Mesothelial cell of epicardium (in vitro differentiated cells): ENCODE measurements at places on chromosomes 16 and 17. TPM values are rescaled to one million over a fixed set of nuclear protein-coding genes. Genes with fewer than 3 reads are reported as not detected.

DNA sequence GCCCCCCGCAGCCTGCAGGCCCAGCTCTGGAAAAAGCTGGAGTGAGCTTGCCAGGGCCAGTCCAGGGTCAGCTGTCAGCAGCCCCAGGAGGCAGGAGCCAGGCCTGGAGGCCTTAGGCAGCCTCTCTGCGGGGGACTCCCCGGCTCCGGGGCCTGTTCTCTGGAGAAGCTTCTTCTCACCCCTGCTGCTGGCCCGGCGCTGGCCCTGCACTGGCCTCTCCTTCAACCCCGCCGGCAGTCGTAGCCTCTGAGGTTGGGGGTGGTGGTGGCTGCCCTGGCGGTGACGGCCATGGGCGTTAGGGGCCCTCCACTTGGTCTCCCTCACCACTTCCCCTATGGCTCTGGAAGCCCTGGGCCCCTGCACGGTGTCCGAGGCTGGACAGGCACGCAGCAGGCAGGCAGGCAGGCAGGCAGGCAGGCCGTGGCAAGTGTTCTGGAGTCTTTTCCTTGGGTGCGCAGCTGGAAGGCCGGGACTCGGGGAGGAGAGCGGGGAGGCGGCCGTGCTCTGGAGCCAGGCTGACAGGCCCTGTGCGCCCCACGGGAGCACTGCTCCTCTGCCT lies 2.1 kb downstream of the FOXF1 start:
- DNase-seq: no peak
- peak overlapping the region; percentile 51 for H3K4me3 ChIP-seq
- peaks cover 90% of the 10 kb centered on the region for H3K27me3 ChIP-seq
- peaks cover 17% of the 10 kb centered on the region for H3K4me1 ChIP-seq

DNA sequence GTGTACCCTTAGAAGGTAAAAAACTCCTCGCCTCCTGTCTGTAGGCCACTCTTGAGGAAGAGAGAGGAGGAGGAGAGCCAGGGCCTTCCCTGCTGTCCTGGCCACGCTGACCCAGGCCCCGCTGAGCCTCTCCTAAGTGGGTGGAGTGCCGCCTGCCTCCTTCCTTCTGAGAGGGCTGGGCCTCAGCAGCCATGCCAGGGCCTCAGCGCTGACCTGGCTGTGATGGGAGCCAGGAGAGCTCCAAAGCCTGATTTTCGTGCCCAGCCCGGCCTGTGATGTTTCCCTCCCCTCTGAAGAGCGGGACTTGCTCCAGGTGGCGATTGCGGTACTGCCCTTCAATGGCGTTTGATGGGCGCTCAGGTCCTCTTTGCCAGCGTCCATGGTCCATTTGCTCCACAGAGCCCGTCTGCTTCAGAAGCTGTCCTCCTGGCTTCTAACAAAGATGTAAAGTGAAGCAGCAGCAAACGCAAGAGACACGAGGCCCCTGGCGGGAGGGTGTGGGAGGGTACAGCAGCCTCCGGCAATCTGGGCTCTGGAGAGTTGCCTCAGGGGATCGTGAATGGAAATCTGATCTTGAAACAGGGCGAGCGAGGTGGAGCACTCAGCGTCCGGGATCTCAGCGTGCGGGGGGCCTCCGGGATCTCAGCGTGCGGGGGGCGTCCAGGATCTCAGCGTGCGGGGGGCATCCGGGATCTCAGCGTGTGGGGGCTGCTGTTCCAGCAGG lies 93.5 kb downstream of the NPIPB11 start:
- no peak overlapping the region for H3K4me3 ChIP-seq
- no peaks in the 10 kb centered on the region for H3K36me3 ChIP-seq
- H3K4me1 ChIP-seq: peaks cover 18% of the 10 kb centered on the region
- no peak for DNase-seq

- H3K27ac ChIP-seq: no peak overlapping the region
- no peaks in the 10 kb centered on the region for H3K36me3 ChIP-seq
- H3K27me3 ChIP-seq: peaks cover 57% of the 10 kb centered on the region
- DNase-seq: no peak
- peak overlapping the region; percentile 51 for H3K4me3 ChIP-seq
Observed at GRCh38 chr17:81002409-81003361, 11.0 kb downstream of the CHMP6 start.

DNA sequence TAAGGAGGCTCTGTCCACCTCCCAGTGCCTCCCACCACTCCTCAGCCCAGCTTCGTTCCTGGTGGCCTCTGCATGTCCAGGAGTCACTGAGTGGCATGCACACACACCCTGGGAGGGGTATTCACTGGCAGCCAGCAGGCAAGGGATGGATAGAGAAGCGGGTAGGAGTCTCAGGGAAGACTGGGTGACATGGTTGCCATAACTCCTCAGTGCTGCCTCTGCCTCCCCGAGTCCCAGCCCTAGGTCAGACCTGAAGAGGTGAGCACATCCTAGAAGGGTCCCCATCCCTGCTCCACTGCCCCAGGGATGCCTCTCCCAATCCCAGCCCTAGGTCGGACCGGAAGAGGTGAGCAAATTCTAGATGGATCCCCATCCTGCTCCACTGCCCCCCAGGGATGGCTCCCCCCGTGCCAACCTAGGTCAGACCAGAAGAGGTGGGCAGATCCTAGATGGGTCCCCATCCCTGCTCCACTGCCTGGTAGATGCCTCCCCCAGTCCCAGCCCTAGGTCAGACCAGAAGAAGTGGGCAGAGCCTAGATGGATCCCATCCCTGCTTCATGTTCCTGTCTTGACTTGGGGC lies 197.0 kb downstream of the IRF8 start:
- peaks cover 52% of the 10 kb centered on the region for H3K27me3 ChIP-seq
- no peak overlapping the region for H3K4me3 ChIP-seq
- H3K36me3 ChIP-seq: no peaks in the 10 kb centered on the region
- no peak for DNase-seq
- H3K4me1 ChIP-seq: peaks cover 8% of the 10 kb centered on the region

- H3K27ac ChIP-seq: peak overlapping the region; percentile 21
- H3K27me3 ChIP-seq: no peaks in the 10 kb centered on the region
- no peak for DNase-seq
- no peak overlapping the region for H3K4me3 ChIP-seq
- no peaks in the 10 kb centered on the region for H3K36me3 ChIP-seq
Observed at GRCh38 chr17:19492141-19492540, 41.5 kb upstream of the SLC47A1 start.

DNA sequence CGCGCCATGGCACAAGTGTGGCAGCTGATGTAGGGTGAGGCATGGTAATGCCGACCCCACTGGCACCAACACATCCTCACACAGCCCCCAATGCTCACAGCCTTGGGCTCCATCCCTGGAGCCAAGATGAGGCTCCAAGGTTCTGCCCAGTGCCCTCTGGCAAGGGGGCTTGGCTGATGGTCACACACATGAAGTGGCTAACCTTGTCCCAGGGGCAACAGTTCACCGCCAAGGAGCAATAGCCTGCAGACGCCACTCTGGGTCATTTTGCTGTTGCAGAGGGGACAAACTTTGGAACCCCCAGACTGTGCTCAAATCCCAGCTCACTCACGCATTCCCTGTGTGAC lies 26.8 kb downstream of the TNFRSF13B start:
- H3K36me3 ChIP-seq: peaks cover 2% of the 10 kb centered on the region
- no peak overlapping the region for H3K4me3 ChIP-seq
- H3K27ac ChIP-seq: no peak overlapping the region
- no peaks in the 10 kb centered on the region for H3K4me1 ChIP-seq
- peaks cover 11% of the 10 kb centered on the region for H3K27me3 ChIP-seq

- H3K27ac ChIP-seq: no peak overlapping the region
- peaks cover 10% of the 10 kb centered on the region for H3K4me1 ChIP-seq
- no peak overlapping the region for H3K4me3 ChIP-seq
Observed at GRCh38 chr16:79173919-79174318, 426.6 kb downstream of the MAF start.

DNA sequence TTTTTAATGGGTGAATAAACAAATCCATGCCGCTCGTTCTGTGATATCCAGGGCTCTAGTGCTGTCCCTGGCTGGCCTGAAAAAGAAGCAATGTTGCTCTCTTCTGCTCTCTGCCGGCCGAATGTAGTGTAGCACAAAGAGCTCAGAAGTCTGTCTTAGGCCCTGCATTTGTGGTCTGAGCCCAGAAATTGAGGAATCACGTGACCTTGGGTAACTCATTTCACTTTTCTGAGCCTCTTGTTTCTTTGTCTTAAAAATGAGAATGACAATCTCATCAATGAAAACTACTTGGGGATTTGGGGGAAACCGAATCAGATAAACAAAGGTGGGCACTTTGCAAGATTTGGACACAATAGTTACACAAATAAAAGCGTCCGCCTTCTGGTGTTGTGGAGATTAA lies 381.6 kb upstream of the ASIC2 start:
- H3K4me1 ChIP-seq: no peaks in the 10 kb centered on the region
- no peaks in the 10 kb centered on the region for H3K36me3 ChIP-seq
- no peak overlapping the region for H3K27ac ChIP-seq
- no peak overlapping the region for H3K4me3 ChIP-seq
- peaks cover 48% of the 10 kb centered on the region for H3K27me3 ChIP-seq
- peak; percentile 40 for DNase-seq

DNA sequence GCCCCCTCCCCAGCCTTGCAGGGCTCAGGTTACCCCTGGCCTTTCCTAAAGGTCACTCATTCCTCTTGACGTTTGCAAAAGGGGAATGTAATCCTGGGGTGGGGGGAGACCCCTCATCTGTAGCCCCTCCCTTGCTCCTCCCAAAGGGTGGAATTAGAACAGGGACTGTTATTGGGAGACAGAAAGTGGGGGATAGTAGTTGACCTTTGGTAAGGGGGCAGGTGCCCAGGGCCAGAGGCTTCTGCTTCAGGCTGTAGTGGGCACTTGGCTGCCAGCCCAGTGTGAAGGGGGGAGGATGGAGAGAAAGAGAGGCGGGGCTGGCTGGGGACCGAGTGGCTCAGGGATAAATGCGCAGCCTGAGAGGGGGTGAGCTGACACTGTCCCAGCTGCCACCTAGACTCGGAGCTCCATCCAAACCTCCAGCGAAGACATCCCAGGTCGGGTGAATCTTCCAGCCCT lies at the start of gene ENO3:
Gene ENO3 (plus strand): TSS at position 374 of the 459 bp plus-strand sequence. CDS start 711 bp downstream, outside the sequence.
- peak within 1 kb of the TSS; percentile 90 for H3K27ac ChIP-seq
- H3K4me1 ChIP-seq: peaks cover 31% of the 10 kb centered on the region
- DNase-seq: no peak
- no peaks in the 10 kb centered on the region for H3K27me3 ChIP-seq
- H3K4me3 ChIP-seq: peak within 1 kb of the TSS; percentile 73
- H3K36me3 ChIP-seq: no peaks in the 10 kb centered on the region

- DNase-seq: no peak
- no peak overlapping the region for H3K4me3 ChIP-seq
- peaks cover 9% of the 10 kb centered on the region for H3K36me3 ChIP-seq
- H3K4me1 ChIP-seq: peaks cover 18% of the 10 kb centered on the region
- H3K27ac ChIP-seq: no peak overlapping the region
Observed at GRCh38 chr17:39653316-39653661, 11.9 kb upstream of the TCAP start.

DNA sequence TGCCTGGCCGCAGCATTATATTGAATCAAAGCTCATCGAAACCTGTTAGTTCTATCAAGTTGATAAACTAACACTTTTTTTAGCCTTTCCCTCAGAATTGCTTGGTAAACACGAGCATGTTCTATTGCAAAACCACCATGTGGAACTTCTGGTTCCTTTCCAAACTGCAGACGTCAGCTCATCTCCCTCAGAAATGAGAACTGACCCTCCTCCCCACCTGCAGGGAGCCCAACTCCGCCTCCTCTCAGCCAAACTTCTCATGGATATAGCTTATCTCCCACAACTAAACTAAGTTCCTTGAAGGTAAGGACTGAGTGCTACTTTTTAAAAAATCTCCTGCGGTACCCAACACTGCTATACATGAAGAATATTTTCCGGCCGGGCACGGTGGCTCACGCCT lies 6.7 kb downstream of the SHMT1 start:
- no peaks in the 10 kb centered on the region for H3K27me3 ChIP-seq
- peaks cover 20% of the 10 kb centered on the region for H3K36me3 ChIP-seq
- no peak overlapping the region for H3K27ac ChIP-seq
- no peak overlapping the region for H3K4me3 ChIP-seq
- no peaks in the 10 kb centered on the region for H3K4me1 ChIP-seq

DNA sequence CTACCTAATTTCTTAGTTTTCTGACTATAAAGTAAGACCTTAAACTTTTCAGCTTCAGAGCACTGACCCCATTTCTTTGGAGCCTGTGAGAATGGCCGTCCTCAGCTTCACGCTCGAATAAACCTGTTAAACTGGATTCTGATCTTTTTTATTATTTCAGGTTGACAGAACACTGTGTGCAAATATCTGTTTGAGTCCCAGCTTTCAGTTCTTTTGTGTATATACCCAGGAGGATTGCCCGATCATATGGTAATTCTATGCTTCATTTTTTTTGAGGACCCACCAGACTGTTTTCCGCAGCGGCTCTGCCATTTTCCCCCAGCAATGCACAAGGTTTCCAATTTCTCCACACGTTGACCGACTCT lies 19.8 kb upstream of the KCNH6 start:
- no peaks in the 10 kb centered on the region for H3K36me3 ChIP-seq
- no peak for DNase-seq
- no peak overlapping the region for H3K27ac ChIP-seq
- peaks cover 72% of the 10 kb centered on the region for H3K27me3 ChIP-seq
- H3K4me3 ChIP-seq: no peak overlapping the region
- peaks cover 11% of the 10 kb centered on the region for H3K4me1 ChIP-seq

GRCh38 chr16:87458424-87458915 lies 34.4 kb downstream of the ZCCHC14 start:
- H3K4me1 ChIP-seq: peaks cover 25% of the 10 kb centered on the region
- peak overlapping the region; percentile 93 for H3K27ac ChIP-seq
- no peaks in the 10 kb centered on the region for H3K27me3 ChIP-seq
- DNase-seq: no peak

DNA sequence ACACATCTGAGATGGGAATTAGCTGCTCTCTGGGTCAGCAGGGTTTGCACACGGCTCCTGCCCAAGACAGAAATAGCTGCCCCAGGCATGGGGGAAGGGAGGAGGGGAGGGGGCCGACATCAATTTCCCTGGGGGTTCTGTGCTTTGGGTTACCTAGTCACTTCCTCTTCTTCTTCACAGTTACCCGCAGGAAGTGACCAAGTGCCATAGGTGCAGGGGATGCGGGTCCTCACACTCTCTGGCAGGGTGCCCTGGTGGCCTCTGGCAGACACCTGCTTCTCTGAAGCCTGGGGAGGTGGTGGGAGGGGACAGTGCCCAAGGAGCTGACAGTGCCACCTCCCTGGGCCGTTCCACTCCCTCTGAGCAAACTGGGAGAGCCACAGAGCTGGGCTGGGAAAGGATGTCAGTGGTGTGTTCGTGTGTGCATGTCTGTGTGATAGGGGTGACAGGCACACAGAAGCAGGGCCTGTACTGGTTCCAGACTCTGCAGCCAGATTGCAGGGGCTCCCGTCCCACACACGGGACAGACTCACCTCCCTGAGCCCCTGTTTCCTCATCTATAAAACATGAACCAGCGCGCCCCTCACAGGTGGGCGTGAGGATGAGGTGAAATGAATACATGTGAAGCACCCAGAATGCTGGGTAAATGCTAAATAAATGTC lies 18.2 kb downstream of the SCN4A start:
- H3K27ac ChIP-seq: no peak overlapping the region
- peaks cover 4% of the 10 kb centered on the region for H3K4me1 ChIP-seq
- no peak overlapping the region for H3K4me3 ChIP-seq
- H3K27me3 ChIP-seq: peaks cover 16% of the 10 kb centered on the region
- no peak for DNase-seq

- no peak overlapping the region for H3K4me3 ChIP-seq
- no peaks in the 10 kb centered on the region for H3K27me3 ChIP-seq
- no peak overlapping the region for H3K27ac ChIP-seq
- no peak for DNase-seq
Observed at GRCh38 chr16:74568961-74569631, 37.8 kb downstream of the GLG1 start.

CHD9NB gene
- 0.29 to 0.44 TPM (median 0.43 TPM) in 3 replicates for total RNA-seq

AP2B1 gene
- total RNA-seq: 155 to 158 TPM (median 155 TPM) in 3 replicates

NHLRC4 gene
- total RNA-seq: 2.3 to 3.0 TPM (median 2.7 TPM) in 3 replicates

MT1G gene
- not detected in 3 replicates for total RNA-seq

GP1BA gene
- not detected in 3 replicates for total RNA-seq

PLSCR3 gene
- 67.4 to 69.3 TPM (median 68.4 TPM) in 3 replicates for total RNA-seq

OTOP3 gene
- not detected in 3 replicates for total RNA-seq

XAF1 gene
- 4.5 to 8.1 TPM (median 5.1 TPM) in 3 replicates for total RNA-seq

PLLP gene
- total RNA-seq: 1.1 to 1.8 TPM (median 1.2 TPM) in 3 replicates

SNAI3 gene
- 0.29 to 0.69 TPM (median 0.43 TPM) in 3 replicates for total RNA-seq

MYADML2 gene
- not detected in 3 replicates for total RNA-seq

ASGR1 gene
- total RNA-seq: 15.9 to 19.7 TPM (median 16.5 TPM) in 3 replicates
